ENCODE measurements at places on chromosomes 4 and X.

GRCh38 chr4:185141777-185142176 lies 1.3 kb upstream of the SLC25A4 start:
- DNase-seq: no peak

- DNase-seq: no peak
These were observed 34.1 kb downstream of the DLG3 start for GRCh38 chrX:70478526-70479245.

DNA sequence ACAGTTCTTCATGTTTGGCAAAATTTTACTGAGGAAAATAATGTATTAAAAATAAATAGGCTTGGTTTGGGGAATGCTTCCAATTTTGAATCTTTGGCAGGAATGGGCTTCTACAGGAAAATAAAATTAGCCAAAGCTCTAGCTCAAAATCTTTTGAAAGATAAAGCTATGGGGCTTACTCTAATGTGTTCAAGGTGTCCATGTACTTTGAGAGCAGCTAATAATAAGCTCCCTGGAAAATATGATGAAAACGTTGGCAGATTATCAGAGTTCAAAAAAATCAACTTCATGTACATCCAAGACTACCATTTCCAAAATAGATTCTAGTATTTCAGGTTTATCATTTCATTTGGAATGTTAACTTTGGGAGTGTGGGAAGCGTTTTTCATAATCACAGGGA lies 158.4 kb downstream of the EMCN start:
- no peak for DNase-seq

DNA sequence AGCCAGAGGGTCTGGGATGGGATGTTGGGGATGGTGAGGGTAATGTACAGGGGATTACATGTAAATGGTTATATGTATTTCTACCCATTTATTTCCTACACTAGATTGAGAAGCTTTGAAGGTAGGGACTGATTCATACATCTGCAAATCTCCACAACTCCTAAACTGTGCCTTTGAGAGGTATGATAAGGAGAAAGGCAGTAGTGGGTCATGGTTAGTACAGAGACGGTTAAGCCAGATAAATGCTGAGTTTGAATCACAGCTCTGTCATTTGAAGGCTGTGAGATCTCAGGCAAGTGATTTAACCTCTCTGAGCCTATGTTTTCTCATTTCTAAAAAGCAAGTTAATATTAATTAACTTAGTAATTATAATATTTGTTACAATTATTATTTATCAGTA lies 29.3 kb upstream of the IL21 start:
- DNase-seq: no peak

DNA sequence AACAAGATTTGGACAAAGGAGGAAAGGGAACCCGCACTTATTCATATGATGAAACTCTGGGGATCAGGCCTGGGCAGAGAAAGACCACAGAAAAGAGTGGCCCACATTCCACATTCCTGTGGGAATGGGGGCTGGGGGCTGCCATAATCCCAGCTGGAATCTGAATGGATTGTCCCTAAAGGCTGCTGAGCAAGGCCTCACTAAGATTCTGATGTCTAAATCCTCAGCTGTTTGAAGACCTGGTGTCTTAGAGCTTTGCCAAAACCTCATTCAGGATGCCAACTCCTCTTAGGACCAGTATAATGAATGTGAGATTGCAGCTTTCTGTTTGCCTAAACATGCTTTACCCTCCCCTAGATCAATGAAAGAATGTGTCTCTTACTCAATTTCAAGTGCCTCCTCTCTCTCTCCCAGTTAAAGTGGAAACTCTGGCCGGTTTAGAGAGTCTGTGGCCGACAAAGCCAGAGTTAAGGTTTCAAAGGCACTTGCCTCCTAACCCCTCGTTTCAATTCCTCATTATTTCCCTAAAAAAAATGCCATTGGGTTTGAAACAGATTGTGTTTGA lies 33.3 kb upstream of the GPC4 start:
- DNase-seq: no peak

- no peak for DNase-seq
These were observed 1141.1 kb downstream of the STIM2 start for GRCh38 chr4:28001698-28002097.

Measured in activated naive CD8-positive, alpha-beta T cell treated with anti-CD3 and anti-CD28 coated beads, Interleukin-2, amount 50 U/mL, for 24 hours (primary cell).